ENCODE measurements at places on chromosomes 7 and 10. TPM values are rescaled to one million over a fixed set of nuclear protein-coding genes. Genes with fewer than 3 reads are reported as not detected.

DNA sequence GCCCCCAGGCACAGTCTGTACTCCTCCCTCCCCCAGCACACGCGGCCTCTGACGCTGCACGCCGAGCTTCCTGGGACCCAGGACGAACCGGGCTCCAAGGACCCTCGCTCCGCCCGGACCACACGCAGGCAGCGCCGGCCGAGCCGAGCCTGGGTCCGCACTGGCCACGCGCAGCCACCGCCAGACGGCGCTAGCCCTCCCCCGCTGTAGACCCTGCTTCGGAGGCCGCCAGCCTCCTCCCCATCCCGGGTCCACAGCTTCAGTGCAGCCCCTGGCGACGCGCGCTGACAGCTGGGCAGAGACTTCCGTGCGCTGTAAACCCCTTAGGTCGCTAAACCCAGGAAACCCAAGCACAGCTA, 936 bp upstream of the TCERG1L start:
- no peak overlapping the region for H3K27ac ChIP-seq
- H3K27me3 ChIP-seq, result peaks cover 6% of the 10 kb centered on the region
- H3K4me3 ChIP-seq, result no peak overlapping the region
- H3K4me1 ChIP-seq, result no peaks in the 10 kb centered on the region

- H3K36me3 ChIP-seq, result no peaks in the 10 kb centered on the region
- H3K27me3 ChIP-seq, result no peaks in the 10 kb centered on the region
- H3K4me3 ChIP-seq, result no peak overlapping the region
- DNase-seq, result no peak
Observed at GRCh38 chr7:138510003-138510402, 49.9 kb downstream of the TRIM24 start.

DNA sequence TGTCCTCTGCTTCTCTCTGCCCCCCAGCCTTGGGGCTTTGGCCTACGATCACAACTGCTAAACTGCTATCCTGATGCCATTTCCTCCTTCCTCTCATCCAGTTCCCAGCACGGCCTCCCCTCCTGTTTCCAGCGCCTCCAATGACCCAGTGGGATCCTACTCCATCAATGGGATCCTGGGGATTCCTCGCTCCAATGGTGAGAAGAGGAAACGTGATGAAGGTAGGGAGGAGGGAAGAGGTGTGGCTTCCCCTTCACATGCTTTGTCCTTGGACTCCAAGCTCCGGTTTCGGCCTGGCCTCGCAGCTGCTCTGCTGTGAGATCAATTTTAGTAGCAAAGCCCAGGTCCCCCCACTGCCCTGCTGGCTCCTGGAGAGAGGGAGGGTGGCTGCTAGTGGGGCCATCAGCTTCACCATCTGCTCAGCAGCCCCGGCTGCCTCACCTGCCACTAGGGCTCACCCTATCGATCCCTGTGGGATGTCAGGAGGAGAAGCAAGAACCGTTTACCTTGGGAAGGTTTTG, 35.8 kb downstream of the PAX2 start:
- H3K4me1 ChIP-seq, result no peaks in the 10 kb centered on the region
- H3K27me3 ChIP-seq, result no peaks in the 10 kb centered on the region
- DNase-seq, result no peak

GRCh38 chr10:43628956-43629355, 19.7 kb downstream of the ZNF32 start:
- no peak overlapping the region for H3K27ac ChIP-seq
- no peaks in the 10 kb centered on the region for H3K27me3 ChIP-seq
- no peaks in the 10 kb centered on the region for H3K36me3 ChIP-seq
- no peak for DNase-seq
- H3K4me1 ChIP-seq, result no peaks in the 10 kb centered on the region

DNA sequence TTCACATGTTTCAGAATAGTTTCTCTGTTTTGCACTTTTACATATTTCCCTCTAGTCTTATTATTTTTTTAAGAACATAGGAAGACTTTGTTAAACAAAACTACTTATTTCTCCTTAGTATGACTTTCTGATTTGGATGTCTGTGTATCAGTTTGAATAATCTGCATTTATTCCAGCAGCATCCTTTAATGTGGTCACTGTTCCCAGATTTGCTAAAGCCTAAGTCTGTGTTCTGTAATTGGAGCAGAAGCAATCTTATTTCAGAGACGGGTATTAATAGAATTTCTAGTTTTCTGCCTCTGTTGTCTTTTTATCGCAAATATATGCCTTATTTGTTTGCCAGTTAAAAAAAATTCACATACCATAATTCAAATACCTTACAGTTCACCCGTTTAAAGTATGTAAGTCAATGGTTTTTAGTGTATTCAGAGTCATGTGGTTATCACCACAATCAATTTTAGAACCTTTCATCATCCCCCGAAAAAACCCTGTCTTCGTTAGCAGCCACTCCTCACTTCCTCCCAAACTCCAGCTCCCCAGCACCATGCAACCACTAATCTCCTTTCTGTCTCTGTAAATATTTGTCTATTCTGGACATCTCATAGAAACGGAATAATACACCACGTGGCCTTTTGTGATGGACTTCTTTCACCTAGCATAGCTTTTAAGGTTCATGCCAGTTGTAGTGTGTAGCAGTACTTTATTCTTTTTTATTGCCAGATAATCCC, 58.7 kb downstream of the INPP5F start:
- H3K4me1 ChIP-seq, result no peaks in the 10 kb centered on the region
- no peak overlapping the region for H3K4me3 ChIP-seq
- no peaks in the 10 kb centered on the region for H3K36me3 ChIP-seq
- DNase-seq, result no peak

DNA sequence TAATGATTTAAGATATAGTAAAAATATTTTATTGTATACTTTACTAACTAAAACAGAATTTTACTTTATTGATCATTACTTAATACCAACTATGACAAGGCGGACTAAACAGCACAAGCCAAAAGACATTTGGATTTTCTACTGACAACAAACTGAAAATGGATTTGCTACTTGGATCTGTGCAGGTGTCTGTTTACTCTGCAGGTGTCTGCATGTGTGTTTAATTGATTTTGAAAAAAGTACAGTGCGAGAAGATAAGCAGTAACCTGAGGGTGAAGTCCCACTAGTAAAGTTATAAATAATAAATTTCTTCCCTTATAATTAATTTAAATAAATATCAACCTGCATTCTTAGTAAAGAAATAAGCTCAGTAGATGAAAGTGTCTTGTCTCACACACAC, 696.8 kb upstream of the MBL2 start:
- no peaks in the 10 kb centered on the region for H3K4me1 ChIP-seq
- no peaks in the 10 kb centered on the region for H3K36me3 ChIP-seq
- H3K27ac ChIP-seq, result no peak overlapping the region
- H3K27me3 ChIP-seq, result no peaks in the 10 kb centered on the region

DNA sequence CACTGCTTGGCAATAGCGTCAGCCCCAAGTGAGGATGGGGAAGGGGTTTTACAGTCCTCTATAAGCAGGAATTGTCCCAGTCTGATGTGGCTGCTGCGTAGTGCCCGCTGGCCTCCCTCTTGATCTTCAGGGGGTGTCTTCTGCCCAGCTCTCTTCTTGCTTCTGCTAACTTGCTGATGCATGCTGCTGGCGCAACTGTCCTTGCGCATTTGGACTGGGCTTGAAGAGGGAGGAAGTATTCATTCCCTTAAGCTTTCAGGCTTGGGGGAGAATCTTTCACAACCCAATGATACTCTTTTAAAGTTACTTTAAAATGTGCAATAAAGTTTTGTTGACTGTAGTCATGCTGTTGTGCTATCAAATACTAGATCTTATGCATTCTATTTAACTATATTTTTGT, 10.3 kb downstream of the GALNT11 start:
- H3K36me3 ChIP-seq, result no peaks in the 10 kb centered on the region
- no peak for DNase-seq
- H3K4me3 ChIP-seq, result no peak overlapping the region
- no peak overlapping the region for H3K27ac ChIP-seq
- H3K4me1 ChIP-seq, result no peaks in the 10 kb centered on the region
- no peaks in the 10 kb centered on the region for H3K27me3 ChIP-seq

- H3K27me3 ChIP-seq, result peaks cover 7% of the 10 kb centered on the region
- no peak overlapping the region for H3K4me3 ChIP-seq
- H3K27ac ChIP-seq, result no peak overlapping the region
Observed at GRCh38 chr7:81873559-81873958, 103.7 kb upstream of the HGF start.

DNA sequence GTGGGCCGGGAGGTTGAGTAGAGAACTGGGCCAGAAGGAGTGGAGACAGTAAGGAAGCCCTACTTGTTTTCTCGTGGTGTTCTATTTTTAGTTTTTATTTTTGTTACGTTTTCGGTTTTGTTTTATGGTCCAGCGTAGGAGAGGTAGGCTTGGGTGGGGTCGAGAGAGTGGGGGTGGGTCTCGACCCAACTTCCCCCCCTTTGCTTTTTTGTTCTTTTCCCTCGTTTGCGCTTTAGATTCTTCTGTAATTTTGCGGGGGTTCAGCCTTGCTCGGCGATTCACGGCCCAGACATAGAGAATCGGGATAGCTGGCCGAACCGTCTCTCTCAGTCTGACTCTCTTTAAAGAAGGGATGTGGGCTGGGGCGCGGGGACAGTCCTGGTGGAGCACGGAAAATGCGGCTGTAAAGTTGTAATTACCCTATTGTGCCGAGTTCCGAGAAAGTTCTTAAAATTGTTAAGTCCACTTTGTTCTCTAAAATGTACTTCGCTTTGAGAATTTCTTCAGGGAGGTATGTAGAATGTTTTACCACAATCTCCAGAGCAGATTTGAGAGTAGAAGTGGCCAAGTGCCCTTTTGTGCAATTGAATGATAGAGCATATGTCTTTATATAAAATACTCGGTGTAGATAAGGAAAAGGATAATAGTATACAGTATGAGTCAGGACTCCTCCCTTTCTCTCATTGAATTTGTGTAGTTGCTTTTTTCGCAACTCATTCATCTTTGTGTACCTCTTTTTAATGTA, 816 bp downstream of the DMTF1 start:
- H3K27ac ChIP-seq, result peak overlapping the region; percentile 99
- H3K36me3 ChIP-seq, result peaks cover 24% of the 10 kb centered on the region
- no peak for DNase-seq
- H3K4me3 ChIP-seq, result peak overlapping the region; percentile 92

GRCh38 chr7:36284456-36285090, 105.1 kb upstream of the ANLN start:
- H3K4me1 ChIP-seq, result peaks cover 94% of the 10 kb centered on the region
- H3K36me3 ChIP-seq, result 0 out of 2 replicates have a peak, but pooled peaks cover 5% of the 10 kb centered on the region
- no peak for DNase-seq

- H3K27ac ChIP-seq, result no peak overlapping the region
- H3K27me3 ChIP-seq, result no peaks in the 10 kb centered on the region
- no peaks in the 10 kb centered on the region for H3K4me1 ChIP-seq
- H3K36me3 ChIP-seq, result no peaks in the 10 kb centered on the region
- H3K4me3 ChIP-seq, result no peak overlapping the region
Observed at GRCh38 chr10:112367516-112367915, 6.4 kb upstream of the ACSL5 start.

- peaks cover 30% of the 10 kb centered on the region for H3K27me3 ChIP-seq
- no peak for DNase-seq
- no peak overlapping the region for H3K27ac ChIP-seq
- H3K4me3 ChIP-seq, result no peak overlapping the region
- H3K4me1 ChIP-seq, result no peaks in the 10 kb centered on the region
Observed at GRCh38 chr7:32070051-32070405, 179 bp downstream of the PDE1C start.

- H3K4me3 ChIP-seq, result no peak overlapping the region
- H3K27ac ChIP-seq, result peak overlapping the region; percentile 89
- no peaks in the 10 kb centered on the region for H3K36me3 ChIP-seq
- DNase-seq, result no peak
- H3K27me3 ChIP-seq, result no peaks in the 10 kb centered on the region
Observed at GRCh38 chr7:116588225-116588624, 63.4 kb downstream of the CAV1 start.

Gene ZNF783
- total RNA-seq, result 16.6 TPM

Gene MOGAT3
- 0.23 TPM for total RNA-seq

Gene NCF1
- total RNA-seq, result not detected

Gene PLEKHS1
- 0.21 TPM for total RNA-seq

Gene PTN
- total RNA-seq, result 0.13 TPM

All from Panc1 (cell line).